Stimulated activated CD4-positive, alpha-beta T cell treated with anti-CD3 and anti-CD28 coated beads, Interleukin-1b, Interleukin-23, amount 100 ng/mL, for 48 hours (primary cell): ENCODE measurements at places on chromosomes 11 and 22.

DNA sequence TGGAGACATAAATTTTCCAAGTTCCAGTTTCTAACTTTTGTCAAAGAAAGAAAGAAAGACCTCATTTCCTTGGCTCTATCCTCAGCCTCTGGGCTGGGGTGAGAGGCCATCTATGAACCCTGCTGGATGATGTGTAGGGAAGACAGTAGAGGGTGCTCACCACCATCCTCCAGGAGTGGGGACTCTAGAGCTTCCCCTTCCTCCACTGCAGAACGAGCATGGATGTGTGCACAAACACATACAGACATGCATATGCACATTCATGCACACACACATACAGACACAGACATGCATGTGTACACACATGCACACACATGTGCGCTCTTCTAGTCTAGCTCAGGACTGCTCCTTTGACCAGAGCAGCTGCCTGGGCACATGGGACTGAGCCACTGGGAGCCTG, 565.8 kb downstream of the BUD13 start:
- no peak for DNase-seq

DNA sequence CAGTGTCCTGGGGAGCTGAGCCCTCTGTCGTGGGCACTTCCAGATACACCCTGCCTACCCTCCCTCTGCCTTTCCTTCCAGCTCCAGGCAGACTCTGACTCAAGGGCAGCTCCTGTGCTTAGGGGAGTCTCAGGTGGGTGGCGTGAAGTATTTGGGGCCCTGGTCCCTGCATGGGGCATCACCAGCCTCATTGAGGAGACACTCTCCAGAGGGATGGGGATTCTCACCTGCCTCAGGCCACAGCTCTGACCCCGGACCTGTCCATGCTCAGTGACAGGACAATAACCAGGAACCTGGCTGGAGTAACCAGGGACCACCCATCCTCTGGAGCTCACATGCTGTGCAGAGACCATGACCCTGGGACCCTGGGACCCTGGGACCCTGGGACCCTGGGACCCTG, 41.2 kb downstream of the GGTLC2 start:
- no peak for DNase-seq

DNA sequence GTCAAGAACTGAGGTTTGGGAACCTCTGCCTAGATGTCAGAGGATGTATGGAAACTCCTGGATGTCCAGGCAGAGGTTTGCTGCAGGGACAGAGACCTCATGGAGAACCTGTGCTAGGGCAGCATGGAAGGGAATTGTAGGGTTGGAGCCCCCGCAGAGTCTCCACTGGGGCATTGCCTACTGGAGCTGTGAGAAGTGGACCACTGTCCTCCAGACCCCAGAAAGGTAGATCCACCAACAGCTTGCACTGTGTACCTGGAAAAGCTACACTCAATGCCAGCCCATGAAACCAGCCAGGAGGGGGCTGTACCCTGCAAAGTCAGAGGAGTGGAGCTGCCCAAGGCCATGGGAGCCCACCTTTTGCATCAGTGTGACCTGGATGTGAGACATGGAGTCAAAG, 29.5 kb downstream of the CHST1 start:
- DNase-seq: no peak

DNA sequence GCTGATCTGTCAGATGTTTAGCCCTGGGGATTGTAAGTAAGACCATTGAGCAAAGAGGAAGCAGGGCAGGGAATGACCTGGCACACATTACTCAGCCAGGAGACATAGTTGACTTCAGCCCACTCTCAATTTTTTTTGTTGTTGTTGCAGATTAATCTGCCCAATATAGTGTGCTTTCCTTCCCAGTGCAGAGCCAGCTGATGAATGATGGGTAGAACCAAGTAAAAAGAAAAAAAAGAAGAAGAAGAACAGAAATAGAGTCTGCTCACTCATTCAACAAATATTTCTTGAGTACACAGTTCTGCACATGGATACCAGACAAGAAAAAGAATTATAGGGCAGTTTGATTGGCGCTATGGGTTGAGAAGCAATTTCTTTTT, 292.7 kb downstream of the ETS1 start:
- no peak for DNase-seq

GRCh38 chr22:36084717-36085116, 56.1 kb upstream of the RBFOX2 start:
- DNase-seq: no peak

GRCh38 chr11:65206441-65206841, 24.7 kb downstream of the CAPN1 start:
- DNase-seq: no peak

GRCh38 chr11:22633354-22633902, 7.8 kb upstream of the FANCF start:
- DNase-seq: no peak

DNA sequence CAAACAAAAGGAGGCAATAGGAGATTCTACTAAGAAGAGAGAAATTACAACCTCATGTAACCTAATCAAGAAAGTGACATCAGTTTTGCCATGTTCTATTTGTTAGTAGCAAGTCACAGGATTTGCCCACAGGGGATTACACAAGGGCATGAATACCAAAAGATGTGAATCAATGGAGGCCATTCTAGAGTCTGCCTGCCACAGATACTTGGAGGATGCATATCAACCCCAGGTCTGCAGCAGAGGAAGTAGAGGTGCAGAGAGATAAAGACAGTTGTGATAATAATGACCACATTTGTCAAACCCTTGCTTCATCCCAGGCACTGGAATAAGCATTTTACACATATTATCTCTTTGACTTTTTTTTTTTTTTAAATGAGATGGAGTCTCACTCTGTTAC, 2.4 kb upstream of the ASCC2 start:
- DNase-seq: no peak

GRCh38 chr11:69559181-69559580, 77.7 kb downstream of the LINC01488 start:
- no peak for DNase-seq

DNA sequence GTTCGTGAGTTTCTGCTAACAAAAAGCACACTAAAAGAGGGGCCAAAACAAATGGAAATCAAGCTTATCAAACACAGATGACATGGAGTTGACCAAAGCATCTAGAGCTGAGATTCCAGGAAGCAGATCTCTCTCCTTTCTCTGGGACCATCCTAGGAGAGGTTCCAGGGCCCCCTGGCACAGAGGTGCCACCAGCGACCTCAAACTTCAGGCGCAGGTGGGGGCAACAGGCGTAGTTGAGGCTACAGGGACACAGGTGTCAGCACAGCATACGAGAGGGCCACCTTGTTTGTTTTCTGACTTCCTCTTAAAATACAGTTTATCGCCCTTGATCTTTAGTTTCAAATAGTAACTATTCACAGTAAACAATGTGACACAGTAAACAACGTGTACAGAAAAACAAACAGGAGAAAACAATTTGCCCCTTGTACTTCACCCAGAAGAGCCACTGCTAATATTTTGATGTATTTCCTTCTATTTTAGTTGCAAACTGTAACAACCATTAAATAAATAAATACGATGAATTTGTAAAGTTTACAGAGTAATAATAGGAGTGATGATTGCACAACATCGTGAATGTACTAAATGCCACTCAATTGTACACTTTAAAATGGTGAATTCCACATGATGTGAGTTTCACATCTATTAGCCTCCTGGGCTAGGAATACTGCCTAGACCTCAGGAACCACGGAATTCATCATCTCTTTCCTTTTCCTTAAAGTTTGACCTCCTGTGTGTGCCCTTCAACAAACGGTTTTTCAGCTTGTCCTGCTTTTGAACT, 52.2 kb downstream of the IGLL5 start:
- no peak for DNase-seq
